ENCODE measurements at places on chromosomes 7 and 10.
A peak's percentile ranks its signal among the peaks of the same experiment; 100 is the strongest.

- no peak for DNase-seq
Observed at GRCh38 chr7:121730869-121731268, 142.1 kb upstream of the PTPRZ1 start.

DNA sequence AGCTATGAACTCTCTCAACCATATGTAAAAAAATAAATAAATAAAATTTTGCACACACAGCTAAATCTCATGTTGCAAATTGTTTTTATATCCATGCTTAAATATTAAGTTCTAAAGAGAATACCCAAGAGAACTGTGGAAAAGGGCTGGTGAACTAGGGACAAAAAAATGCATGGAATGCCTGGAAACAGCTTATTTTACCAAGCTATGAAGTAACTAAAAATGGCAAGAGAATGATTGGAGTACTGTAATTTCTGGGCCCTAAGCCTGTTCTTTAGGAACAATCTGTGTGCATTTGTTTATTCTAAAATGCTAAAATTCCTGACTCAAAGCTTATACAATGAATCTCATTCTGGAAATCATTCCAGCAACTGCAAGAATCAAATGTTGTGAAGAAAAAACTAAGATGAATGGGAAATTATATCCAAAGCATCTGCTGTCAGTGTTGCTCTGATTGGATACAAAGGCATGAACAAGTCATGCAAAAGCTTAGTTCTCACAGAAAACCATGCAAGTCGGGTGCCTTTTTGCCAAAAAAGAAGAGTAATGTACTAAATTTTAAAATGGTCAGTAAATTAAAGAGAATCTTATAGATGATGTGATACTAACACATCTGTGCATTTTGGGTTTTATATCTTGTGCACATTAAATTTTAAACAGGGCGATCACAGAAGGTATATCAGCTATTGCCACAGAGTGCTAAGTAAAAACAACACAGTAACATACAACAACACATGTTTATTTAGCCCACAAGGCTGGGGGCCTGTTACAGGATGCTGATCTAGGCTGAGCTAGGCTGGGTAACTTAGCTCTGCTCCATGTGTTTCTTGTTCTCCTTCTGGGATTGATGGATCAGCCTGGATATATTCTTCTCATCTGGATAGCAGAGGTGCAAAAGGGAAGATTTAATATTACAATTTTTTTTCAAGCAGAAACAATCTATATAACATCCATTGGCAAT, 453.5 kb upstream of the SEMA3A start:
- peak; percentile 88 for DNase-seq

DNA sequence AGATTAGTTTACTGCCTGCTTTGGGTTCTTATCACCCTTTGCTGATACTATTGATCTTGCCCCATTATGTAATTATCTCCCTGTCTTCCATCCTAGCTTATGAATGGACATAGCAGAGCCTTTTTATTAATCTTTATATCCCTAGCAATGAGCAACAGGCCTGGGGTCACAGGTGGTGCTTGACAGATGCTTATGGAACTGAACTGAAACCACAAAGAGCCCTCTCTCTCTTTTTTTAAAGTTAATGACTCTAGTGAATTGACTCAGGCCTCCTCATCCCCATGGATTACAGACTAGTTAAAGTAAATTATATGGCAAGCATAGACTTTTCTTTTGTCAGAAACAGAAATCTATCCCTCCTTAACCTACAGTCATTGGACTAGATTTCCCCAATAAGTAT, 265.2 kb downstream of the PHTF2 start:
- no peak for DNase-seq

DNA sequence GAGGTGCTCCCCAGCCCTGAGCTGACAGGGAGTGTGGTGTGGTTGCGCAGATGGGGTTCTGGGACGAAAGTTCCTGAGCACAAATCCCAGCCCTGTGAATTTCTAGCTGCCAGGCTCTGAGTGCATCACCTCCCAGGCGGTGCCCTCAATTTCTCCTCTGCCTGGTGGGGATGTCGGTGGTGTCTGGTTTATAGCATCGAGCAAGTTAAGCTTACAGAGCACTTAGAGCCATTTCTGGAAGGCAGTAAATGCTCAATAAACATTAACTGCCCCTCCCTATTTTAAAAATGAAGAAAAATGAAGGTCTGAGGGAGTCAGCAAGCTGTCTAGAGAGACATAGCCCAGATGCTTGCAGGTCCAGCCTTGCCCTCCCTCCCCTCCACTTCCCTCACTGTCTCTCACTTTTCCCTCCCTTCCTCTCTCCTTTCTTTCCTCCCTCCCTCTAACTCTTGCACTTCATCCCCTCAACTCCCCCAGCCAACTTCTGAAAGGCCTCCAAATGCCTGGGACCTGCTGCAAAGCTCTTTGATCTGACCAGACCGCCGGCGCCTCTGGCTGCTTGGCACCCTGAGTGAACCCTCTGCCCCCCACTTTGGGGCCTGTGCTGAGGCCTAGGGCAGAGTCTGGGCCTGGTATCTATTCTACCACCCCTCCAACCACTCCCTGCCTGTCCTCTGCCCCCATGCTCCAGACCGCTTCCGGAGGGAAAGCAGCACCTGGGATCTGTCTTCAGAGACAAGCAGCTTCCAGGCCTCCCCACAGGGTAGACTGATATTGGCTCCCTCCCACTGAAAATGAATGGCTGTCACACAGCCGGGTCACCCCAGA, 438.3 kb downstream of the RPS24 start:
- no peak for DNase-seq

DNA sequence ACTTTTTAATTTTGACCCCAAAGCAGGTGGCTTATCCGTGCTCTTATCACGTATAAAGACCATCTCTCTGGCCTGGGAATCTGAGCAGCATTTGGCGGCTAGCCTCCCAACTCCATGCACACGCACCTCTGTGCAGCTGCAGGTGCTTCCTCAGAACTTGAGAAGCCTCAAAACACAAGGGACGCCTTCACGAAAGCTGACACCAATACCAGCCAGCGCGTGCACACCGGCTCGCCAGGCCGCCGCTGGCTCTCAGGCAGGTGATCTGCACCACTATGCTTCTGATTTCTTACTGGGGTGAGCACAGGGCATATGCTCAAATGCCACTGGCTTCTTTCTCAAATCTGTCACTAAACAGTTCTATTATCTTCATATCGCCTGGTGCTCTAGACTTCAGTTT, 145.0 kb downstream of the PARD3 start:
- no peak for DNase-seq

Data from cardiac fibroblast (primary cell).